M059J (cell line): ENCODE measurements at places on chromosomes 13 and 19. TPM values are rescaled to one million over a fixed set of nuclear protein-coding genes. Genes with fewer than 3 reads are reported as not detected.
A peak's percentile ranks its signal among the peaks of the same experiment; 100 is the strongest.

DNA sequence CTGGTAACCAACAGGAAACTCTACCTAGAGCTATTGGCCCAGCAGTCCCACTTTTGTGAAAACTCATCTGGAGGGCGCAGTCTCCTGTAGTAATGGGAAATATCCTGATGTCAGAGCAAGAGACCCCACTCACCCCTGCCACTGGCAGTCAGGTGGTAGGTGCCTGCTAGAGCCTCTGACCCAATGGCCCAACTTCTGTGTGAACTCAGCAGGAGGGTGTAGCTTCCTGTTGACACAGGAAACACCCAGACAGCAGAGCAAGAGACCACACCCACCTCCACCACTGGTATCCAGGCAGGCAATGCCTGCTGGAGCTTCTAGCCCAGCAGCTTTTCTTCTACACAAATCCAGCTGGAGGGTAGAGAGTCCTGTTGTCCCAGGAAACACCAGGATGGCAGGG, 1176.8 kb upstream of the PRR20A start:
- no peak for DNase-seq

GRCh38 chr19:2469102-2469914, 6.6 kb upstream of the GADD45B start:
- peak; percentile 94 for DNase-seq

DNA sequence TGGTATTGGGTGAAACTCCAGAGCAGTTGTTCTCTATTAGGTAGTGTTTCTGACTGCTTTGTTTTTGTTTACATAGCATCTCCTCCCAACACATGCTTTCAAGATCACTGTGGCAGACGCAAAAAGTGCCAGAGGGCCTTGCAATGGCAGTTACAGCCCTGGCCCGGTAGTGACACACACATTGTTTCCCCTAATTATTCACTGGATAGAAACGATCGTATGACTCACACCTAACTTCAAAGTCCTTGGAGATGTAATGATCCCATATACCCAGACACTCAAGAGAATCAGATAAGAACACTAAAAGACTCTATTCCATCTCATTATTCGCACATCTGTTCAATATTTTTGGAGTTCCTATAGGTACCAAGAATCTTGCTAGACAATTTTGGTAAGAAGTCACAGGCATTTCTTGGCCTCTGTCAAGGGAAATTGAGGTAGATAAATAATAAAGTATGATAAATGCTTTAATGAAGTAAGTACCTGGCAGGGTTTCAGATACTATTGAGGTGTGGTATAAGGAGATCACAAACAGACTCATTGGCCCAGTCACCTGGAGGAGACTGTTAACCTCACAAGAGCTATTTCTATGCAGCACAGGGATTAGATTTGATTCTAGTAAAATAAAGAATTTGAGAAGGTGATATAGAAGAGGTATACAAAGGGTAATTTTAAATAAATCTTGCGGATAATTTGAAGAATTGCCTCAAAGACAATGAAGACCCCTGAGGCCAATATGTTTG, 485.3 kb downstream of the SLITRK6 start:
- peak; percentile 90 for DNase-seq

DNA sequence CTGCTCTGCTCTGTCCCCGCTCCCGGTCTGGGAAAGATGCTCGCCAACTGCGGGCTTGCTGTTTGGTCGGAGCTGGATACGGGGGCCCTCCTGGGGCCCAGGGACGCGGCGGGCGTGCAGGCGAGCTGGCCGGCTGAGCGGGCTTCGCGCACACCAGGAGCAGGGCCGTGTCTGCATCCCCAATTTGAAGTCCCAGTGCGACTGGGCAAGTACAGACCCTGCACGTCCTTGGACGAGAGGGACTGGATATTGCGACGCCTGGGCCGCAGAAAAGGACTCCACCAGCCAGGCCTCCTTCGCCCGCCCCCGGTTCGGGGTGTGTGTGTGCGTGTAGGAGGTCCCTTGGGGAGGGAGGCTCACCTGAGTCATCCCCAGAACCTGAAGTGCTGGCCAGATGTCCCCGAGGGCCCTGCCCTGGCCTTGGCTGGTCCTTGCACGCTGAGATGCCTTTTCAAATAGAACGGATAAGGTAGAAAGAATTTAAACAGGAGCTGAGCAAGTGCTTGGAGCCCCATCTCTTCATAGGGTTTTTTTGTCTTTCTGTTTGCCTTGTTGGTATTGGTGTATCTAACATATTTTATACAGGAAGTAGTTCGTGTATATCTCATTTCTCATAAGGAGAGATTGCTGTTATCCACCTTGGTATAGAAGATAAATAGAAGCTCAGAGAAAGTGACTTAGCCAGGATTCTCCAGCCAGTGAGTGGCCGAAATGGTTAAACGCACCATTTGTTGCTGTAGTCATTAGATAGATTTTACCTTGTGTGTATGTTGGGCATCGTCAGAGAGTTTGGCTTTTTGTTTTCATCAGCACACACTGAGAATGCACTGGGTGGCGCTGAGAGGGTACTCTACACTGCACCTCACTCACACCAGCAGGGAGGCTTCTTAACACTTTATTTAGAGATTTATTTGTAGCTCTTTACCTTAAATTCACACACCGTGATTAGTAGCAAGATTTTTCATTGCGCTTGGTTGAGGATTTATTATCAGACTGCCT, 1.1 kb downstream of the NAXD start:
- DNase-seq, result peak; percentile 68

The ZNF844 gene
- 2.5 and 3.9 TPM in 2 replicates for total RNA-seq
